Breast epithelium (tissue), 4 donors: ENCODE measurements at places on chromosomes 16 and 17. TPM values are rescaled to one million over a fixed set of nuclear protein-coding genes. Genes with fewer than 3 reads are reported as not detected.

GRCh38 chr17:35293151-35293847 lies 50.4 kb downstream of the SLFN5 start:
- DNase-seq = no peak

DNA sequence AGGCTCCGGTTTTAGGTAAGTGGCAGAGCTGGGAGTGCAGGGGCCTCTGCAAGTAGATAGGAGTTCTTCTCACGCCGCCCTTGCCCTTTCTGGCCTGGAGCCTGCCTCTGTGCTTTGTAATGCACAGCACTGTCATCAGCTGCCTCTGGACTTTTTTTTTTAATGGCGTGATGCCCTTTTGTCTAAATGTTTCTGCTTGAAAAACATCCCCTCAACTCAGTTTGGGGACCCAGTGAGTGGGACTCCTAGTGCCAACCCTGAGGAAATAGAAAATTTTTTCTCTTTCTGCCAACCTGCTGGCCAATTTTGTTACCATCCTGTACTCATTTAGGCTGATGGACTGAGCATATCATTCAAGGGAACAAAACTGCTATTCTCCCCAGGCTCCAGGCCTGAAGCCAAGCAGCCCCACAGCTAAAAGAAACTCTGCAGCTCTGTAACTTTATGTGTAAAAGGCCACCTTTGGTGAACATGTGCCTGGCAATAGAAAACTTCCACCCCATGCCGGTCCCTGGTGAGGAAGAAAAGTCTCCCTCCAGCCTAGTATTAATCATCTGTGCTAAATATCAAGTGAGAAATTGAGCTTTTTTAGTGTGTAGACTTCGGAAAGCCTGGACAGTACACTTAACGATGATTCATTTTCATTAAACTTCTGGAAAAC lies 22.5 kb downstream of the SLC6A2 start:
- DNase-seq = no peak

DNA sequence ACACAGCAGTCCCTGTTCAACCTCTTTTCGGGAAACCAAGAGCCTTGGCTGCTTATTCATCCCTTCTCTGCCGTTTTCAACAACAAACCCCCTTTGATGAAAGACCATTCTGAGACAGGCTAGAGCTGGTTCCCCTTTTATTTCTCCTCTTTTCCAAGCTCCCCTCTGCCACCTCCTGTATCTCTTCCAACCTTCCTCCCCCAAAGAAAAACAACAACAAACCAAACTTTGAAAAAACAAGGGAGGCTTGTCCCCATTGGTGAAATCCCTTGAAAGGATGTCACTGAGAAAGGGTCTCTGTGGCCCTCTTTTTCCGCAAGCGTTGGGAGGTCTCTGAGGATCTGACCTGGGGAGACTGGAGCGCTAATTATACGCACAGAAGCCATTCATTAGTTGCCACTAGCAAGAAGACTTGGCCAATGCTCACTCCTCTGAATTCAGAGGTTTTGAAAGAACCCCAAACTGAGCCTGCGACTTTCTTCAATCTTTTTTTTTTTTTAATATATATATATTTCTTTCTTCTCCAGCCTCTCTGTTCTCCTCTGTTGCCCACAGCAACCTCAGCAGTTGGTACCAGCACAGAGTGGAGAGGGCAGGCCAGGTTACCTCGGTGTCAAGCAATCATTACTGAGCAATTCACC lies 101.4 kb downstream of the PITPNC1 start:
- DNase-seq = no peak

DNA sequence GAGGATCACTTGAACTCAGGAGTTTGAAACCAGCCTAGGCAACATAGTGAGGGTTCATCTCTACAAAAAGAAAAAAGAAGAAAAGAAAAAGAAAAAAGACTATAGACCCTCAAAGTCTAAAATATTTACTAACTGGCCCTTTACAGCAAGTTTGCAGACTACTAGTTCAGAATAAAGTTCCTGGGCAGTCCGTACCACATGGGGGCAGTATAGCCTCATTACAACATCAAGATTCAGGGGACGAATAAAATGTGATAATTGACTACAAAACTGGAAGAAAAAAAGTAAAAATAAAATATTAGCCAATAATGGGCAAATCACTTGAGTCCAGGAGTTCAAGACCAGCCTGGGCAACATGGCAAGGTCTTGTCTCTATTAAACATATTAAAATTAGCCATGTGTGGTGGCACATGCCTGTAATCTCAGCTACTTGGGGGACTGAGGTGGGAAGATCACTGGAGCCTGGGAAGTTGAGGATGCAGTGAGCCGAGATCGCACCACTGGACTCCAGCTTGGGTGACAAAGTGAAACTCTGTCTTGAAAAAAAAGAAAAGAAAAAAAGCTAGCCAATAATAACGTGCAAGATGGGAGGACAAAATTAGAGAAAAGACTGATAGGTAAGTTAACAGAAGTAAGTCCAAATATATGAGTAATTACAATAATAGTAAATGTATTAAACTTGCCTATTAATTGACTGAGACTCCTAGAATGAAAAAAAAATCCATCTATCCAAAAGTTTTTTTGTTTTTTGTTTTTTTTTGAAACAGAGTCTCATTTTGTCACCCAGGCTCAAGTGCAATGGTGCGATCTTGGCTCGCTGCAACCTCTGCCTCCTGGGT lies 129.4 kb upstream of the SEC14L1 start:
- no peak for DNase-seq

PRDM7 gene
- total RNA-seq = not detected
